Myocyte (in vitro differentiated cells): ENCODE measurements at places on chromosomes 6 and 20. TPM values are rescaled to one million over a fixed set of nuclear protein-coding genes. Genes with fewer than 3 reads are reported as not detected.

DNA sequence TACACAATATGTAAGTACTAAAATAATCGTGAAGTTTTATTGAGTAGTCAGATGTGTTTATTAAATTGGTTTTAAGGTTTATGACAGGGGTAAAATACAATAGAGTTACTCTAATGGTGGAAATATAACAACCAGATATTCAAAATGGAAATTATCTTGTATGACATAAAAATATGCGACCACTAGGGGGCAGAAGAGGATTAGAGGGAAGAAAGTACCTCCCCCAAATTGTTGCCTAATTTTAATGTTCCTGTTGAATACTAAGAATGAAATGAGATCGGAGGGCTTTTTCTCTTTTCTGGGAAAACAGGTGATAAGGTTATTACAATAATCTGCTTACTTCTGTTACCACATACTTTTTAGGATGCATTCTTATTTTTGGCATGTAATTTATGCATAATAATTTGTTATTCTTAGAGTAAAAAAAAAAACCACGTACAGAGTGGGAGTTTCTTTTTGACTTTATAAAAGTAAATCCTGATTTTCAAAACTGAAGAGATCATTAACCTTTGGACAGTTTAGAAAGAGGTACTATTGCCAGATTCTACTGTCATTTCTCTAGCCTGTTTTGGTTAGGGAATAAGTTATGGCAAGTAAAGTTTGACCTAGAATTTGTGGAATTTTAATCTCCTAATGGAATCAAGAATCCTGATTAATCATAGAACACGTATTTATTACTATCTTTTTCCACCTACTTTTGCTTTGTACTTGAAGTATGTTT, 159.2 kb downstream of the CD109 start:
- DNase-seq: peak; percentile 82

DNA sequence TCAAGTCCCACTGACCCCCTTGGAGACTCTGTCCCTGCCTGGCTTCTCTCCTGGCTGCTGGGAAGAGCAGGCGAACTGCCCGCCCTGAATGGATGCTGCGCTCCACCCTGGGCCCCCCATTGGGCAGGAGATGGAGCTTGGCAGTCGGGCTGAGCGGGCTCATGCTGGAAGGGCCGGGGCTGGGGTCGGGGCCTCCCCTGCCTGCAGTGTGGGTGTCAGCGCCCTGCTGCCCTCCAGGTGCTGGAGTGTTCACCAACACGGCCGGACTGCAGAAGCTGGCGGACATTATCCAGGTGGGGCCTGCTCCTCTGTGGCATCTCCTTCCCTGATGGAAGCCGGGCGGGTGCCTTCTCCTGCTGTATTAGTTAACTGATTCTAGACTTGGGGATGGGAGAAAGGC, 16.0 kb upstream of the TNFRSF6B start:
- no peak for DNase-seq

GRCh38 chr6:5424726-5425125, 163.4 kb downstream of the FARS2 start:
- peak; percentile 62 for DNase-seq

DNA sequence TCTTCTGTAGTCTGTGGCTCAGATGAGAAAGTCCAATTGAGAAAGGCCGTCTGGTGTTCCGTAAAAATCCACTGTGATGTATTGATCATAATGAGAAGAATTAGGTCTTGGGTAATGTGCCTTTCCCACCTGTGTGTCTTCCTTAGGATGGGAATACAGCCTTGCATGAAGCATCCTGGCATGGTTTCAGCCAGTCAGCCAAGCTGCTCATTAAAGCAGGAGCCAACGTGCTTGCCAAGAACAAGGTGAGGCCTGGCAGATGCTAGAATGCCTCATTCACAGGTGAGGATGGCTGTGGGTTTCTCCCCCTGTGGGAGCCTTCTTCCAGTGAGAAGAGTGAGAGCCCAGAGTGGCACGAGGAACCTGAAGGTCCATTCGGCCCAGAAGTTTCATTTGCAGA, 32.7 kb downstream of the LYRM2 start:
- DNase-seq: no peak

DNA sequence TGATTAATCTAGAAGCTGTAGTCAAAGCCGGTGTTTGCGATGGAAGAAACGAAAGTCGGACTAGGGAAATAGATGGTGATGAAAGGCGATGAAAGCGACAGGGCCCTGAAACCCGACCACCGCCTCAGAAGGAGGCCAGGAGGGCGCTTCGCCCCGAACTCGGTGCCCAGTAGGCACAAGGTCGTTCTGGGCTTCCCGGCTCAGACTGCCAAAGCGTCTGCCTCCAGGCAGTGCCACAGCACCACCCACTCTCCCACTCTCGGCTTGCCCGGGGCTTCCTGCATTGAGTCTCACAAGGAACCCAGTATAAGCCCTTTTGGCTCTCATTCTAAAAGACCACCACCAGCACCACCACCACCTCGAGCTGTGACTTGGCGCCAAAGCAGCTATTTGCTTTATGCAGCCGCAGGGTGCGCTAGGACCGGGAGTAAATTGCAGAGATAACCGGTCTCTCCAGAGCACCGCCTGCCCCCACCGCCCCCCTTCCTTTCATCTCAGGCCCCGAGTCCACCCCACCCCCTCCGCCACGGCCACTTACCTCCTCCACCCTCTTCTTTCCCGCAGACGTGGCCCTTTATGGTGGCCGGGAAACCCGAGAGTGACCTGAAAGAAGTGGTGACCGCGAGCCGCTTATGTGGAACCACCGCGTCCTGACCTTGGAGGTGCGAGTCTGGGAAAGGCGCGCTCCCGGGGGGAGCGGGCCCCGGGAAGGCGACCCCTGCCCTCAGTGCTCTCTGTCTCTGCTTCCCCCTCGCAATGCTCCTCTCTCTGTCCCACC, 2.4 kb downstream of the TCF21 start:
- DNase-seq: peak; percentile 41

The C20orf144 gene
- 0.24 TPM in 1 of 2 replicates, not detected in the other for total RNA-seq

The BMP7 gene
- not detected in 2 replicates for total RNA-seq

The PGBD1 gene
- total RNA-seq: 4.6 and 4.8 TPM in 2 replicates

DNA sequence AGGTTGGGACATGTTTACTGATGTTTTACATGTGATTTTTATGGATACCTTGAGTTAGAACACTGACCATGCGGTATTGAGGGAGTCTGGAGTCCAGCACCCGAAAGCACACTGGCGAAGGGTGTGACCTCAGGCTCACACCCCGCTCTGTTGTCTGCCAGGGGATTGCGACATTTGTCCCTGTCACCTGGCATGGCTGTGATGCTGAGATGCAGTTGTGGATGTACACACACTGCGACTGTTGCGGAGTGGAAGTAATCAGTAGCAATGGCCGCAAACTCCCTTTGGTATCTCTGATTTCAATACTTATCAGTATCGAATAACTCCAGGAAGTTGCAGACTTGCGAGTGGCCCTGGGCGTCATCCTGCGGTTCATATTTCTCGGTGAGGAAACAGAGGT, 43.2 kb downstream of the CDH4 start:
- DNase-seq: no peak

DNA sequence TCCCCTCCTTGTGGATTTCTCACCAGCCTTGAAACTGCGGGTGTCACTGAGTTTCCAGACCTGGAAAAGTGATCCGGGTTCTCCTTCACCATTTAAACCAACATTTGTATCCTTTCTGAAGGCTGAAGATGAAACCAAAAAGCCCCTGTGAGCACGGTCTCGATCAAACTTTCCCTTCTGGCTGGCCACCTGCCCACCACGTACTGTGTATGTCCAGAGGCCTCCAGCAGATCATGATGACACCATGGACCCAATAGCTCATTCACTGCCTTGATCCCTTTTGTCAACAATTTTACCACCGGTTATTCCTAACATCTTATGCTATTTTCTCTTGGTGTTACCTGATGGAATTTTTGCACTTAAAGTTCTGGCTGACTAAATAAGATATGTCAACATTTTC, 15.6 kb downstream of the ULBP1 start:
- DNase-seq: no peak

The BNIP5 gene
- not detected in 2 replicates for total RNA-seq

GRCh38 chr6:32796848-32797776, 19.7 kb downstream of the HLA-DOB start:
- peak; percentile 68 for DNase-seq

- no peak for DNase-seq
Observed at GRCh38 chr6:169932491-169932890, 181.1 kb downstream of the ERMARD start.

- no peak for DNase-seq
Observed at GRCh38 chr20:54339093-54339492, 131.2 kb downstream of the PFDN4 start.

DNA sequence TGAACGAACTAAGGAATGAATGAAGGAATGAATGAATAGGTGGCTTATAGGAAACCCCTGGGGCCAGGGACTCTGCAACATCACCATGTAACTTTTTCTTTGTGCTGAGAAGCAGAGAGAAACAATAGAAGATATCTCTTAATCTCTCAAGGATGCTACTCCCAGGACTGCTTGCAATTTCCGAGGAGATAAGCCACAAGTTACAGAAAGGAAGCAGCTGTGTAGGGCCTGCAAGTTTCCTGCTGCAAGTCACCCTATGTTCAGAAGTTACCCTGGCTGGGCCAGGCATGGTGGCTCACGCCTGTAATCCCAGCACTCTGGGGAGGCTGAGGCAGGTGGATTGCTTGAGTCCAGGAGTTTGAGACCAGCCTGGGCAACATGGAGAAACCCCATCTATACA, 7.3 kb upstream of the MAVS start:
- no peak for DNase-seq

GRCh38 chr6:138652824-138653223, 120.7 kb upstream of the CCDC28A start:
- no peak for DNase-seq

The REM1 gene
- total RNA-seq: 0.27 and 0.68 TPM in 2 replicates

- peak; percentile 71 for DNase-seq
Observed at GRCh38 chr20:11235058-11235457, 561.3 kb upstream of the JAG1 start.

GRCh38 chr6:63353286-63353630, 33.5 kb upstream of the LGSN start:
- DNase-seq: no peak
